ENCODE measurements at places on chromosomes 11 and 22.

DNA sequence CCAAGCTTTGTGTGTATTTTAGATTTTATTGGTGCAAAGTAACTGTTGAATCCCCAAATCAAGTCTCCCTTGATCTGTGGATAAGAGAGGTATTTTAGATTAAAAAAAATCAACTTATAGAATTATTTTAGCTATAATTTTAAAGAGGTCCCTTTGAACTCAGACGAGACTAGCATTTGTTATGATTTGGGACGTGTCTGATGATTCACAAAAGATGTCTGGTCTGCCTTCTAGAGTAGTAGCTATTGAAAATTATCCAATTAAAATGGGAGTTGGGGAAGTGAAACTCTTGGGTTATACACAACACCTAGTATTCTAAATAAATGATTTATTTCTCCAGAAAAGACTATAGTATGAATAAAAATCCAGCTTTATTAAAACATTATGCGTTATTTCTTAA lies 227.9 kb upstream of the GRIA4 start:
- DNase-seq = no peak

GRCh38 chr11:1029654-1030053 lies 6.9 kb downstream of the MUC6 start:
- DNase-seq = no peak

GRCh38 chr22:34798605-34799004 lies 267.4 kb upstream of the ISX start:
- DNase-seq = no peak

- no peak for DNase-seq
Measured at GRCh38 chr22:33539902-33540751, 380.1 kb downstream of the LARGE1 start.

- DNase-seq = peak; percentile 22
Measured at GRCh38 chr22:19941365-19942082, at the start of the genes COMT and TXNRD2. Gene COMT, plus strand, starts transcription at chr22:19941772. Its CDS starts 20,755 bp downstream, at chr22:19962527. Gene TXNRD2, minus strand, starts transcription at chr22:19941818. Its CDS starts 15 bp downstream, at chr22:19941803.

- no peak for DNase-seq
Measured at GRCh38 chr11:119195680-119196079, 10.4 kb downstream of the NHERF4 start.

DNA sequence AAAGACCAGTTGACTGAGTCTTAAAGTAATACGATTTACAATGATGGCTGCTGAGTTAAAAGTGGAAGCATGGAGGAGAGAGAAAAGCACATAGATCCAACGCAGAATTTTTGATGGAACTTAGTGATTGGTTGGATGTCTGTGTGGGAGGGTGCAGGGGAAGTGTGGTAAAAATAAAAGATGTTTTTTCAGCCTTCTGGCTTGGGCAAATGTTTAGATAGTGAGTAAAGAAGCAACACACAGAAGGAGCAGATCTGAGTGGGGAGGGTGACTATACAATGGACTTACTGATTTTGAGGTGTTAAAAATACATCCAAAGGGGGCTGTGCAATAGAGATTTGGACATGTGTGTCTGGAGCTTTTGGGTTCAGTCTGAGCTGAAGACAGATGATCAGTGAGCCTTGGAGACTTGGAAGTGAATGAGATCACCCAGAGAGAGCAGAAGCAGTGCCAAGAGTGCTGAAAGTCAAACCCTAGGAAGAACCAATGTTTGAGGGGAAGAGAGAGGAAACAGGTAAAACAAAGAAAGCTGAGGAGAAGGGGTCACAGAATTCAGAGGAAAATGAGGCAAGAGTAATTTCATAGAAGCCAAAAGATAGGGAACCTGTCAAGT lies 8.6 kb downstream of the GRIA4 start:
- DNase-seq = no peak

DNA sequence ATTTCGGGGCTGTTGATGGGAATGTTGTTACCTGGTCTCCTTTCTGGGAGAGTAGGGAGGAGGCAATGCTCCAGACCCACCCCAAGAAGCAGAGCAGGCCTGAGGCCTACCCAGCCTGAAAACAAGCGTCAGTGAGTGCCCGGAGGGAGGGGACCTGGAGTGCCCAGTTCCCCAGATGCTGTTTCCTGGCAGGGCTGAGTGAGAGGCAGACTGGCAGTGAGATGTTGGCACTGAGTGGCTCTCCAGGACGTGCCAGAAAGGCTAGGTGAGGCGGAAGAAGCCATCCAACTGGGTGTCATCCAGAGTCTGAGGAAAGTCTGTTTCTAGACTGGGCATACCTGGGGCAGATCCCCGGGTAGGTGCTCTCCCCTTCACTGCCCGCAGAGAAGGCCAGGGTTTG lies 1.3 kb downstream of the POU2F3 start:
- DNase-seq = no peak

DNA sequence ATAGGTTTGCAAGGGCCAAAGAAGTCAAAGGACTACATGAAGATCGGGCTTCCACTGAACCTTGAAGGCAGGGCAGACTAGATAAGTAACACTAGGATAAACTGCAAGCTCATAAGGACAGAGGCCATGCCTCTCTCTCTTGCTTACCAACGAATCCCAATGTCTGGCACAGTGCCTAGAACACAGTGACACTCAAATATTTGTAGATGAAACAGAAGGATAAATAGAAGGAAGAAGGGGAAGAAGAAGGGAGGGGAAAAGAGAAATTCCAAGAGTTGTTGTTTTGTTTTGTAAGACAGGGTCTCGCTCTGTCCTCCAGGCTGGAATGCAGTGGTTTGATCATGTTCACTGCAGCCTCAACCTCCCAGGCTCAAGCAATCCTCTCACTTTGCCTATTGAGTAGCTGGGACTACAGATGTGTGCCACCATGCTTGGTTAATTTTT lies 26.9 kb downstream of the SIK3 start:
- DNase-seq = no peak

- DNase-seq = no peak
Measured at GRCh38 chr11:92268546-92268945, 43.9 kb downstream of the FAT3 start.
